ENCODE measurements at places on chromosomes 6 and 20.

DNA sequence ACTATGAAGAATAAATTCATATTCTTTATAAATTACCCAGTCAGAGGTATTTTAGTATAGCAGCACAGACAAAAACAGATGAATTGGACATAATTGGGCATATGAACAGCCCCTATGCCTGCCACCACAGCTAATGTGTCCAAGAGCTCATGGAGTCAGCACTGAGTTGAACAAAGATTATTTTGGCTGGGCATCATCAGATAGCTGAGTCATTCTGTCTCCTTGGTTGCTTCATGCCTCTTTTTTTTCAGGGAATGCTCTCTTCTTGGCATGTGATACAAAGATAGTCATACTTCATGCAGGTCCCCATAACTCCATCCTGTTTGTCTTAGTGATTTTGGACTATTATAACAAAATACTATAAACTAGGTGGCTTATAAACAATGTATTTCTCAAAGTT, 275.6 kb downstream of the TENT5A start:
- no peak for DNase-seq

GRCh38 chr6:104887350-104887749, 27.6 kb upstream of the HACE1 start:
- no peak for DNase-seq

DNA sequence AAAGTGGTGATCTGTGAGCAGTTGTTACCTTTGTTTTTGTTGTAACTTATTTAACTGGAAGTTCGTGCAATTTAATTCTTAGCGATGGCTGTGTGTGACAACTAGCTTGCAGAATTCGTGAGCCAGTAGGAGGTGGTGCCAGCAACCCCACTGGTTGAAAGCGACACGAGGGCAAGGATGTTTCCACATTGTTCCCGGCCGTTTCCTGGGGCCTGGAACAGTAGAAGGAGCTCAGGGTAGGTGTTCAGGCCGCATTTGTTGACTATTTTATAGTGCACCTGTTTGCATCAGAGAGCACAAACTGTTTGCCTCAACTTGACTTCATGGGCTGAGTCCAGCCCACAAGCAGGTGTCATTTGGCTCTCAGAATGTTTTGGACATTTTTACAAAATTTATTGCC, 112.1 kb upstream of the PTPN1 start:
- no peak for DNase-seq

- DNase-seq: no peak
Measured at GRCh38 chr6:125963817-125964216, 7.2 kb downstream of the HINT3 start.

DNA sequence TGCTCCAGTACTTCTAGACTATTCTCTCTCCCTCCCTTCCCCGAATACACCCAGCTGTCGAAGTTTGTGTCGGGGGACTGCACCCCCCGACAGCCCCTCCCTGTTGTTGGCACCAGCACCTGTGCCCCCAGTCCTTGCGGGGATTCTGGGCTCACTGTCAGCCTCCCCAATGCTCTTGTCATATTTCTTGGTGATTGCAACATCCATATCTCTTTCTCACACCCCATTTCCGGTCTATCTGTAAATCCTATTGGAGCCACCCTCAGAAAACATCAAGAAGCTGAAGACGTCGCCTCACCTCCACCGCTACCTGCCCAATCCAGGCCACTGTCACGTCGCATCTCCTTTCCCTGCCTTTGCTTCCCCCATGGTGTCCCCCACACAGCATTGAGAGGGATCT, 32.6 kb upstream of the VSTM2L start:
- DNase-seq: no peak

DNA sequence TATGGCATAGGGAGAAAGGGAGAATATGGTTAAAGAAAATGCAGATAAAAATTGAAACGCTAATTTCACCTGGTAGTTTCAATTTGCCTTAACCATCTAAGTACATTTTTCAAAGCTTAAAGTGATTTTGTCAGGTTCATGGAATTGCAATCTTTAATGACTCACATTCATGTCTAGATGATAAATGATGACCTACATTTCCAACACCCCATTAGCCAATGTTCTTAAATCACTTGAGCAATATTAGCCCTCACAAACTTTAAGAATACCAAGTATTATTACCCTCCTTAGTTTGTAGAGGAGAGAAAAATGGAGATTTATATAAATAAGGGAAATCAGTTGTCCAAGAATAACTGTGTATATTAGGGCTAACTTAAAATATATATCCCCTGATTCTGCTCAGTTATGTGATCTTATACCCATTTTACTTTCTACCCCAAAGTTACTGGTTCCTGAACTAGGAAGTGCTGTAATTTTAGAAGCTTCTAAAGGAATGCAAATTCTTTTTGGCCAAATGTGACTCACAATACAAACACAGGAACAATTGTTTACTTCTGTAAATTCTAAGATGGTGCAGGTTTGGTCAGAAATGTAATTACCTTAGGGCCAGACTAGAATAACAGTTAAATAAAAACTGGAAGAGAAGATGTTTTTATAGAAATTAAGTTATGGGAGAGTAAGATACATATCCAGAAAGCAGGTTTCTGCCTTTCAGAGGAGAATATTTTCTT, 34.5 kb downstream of the TPBG start:
- DNase-seq: no peak

GRCh38 chr6:157823528-157824370, 703 bp downstream of the SNX9 start:
- DNase-seq: no peak

GRCh38 chr6:117933471-117933870, 26.4 kb downstream of the SLC35F1 start:
- DNase-seq: no peak

GRCh38 chr6:32168350-32168749, 4.0 kb downstream of the EGFL8 start:
- DNase-seq: no peak

DNA sequence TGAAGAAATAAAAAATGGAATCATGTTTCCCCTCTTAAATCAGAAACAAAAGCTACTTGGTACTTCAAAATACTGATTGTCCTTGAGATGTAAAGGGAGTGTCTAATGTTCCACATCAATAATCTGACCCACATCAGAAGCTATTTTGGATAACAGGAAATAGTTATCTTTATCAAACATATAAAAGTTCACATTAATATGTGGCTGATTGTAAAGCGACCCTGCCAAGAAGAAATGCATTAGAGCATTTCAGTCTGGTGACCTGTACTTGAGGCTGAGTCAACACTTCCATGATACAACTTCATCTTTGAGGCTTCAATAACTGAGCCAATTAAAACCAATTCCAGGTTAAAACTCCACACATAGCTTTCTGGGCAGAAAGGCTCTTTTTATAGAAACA, 31.8 kb downstream of the SYNE1 start:
- no peak for DNase-seq

DNA sequence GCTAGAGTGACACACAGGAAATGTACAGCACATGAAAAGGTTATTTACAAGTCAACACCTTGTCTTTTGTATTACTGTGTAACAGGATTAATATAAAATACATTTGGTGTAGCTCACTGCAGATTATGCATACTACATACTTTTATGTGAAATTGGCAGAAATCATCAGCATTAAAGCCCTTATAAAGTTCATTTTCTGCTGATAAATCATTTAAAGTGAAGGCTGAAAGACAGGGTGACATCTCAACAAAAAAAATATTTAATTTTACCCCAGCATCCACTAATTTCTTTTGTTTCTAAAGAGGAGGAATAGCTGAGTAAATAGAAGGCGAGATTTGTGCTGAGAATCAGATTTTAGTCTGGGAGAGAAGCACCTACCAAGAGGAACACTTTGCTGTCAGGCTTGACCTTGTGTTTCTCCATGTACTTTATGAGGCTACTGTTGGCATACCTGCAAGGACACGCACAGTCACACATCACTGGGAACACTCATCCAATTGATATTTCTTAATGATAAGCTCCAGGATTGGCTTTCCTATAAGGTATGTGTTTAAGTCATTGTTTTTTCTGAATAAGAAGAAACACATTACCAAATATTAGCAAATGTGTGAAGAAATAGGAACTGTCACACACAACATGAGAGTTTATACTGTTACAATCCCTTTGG, 146.6 kb upstream of the SLC22A16 start:
- no peak for DNase-seq

DNA sequence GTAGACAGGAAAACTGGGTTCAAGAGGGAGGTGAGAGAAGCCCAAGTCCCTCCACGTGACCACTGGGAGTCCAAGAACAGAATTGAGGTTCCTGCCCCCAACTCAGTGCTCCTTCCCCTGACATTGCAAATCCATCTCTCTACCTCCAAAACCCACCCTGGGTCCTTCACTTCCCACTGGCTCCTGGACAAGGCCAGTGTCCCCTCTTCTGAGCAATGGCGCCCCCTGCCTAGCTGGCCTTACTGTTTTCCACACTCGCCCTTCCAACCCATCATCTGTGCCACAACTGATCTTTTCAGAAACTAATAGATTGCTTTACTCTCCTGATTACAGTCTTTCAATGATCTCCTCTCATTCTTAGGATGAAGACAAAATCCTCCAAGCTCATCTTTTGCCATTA, 200.3 kb downstream of the ANKRD60 start:
- DNase-seq: no peak

DNA sequence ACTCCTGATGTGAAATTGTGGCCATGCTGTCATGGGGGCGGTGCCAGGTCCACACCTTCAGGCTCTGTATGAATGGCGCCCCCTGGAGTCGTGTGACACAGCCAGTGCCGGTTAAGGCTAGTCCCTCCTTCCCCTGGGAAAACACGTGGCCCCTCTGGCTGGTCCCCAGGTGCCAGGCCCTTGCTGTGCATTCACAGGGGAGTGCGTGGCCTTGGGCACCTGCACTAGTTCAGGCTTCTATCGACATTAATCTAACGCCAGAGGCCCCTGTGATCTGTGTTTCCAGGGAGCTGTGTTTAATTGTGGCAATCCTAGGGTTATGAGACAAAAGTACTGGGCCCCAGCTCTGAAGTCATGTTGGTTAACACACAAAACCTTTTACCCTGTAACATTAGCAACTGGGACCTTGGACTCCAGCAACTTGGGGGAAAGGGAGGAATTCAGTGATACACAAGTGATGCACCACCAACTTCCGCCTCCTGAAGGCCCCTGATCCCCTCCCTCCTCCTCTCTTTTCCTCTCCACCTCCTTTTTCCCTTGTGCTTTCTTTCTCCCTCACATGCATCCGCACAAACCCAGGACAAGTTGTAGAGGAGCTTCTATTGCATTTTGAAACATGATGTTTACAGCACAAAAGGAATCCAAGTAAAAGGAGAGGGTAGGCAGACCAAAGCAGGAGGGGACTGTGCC, 74.0 kb downstream of the SSR1 start:
- DNase-seq: peak; percentile 81

- DNase-seq: no peak
Measured at GRCh38 chr6:84588697-84589080, 175.7 kb downstream of the TBX18 start.

GRCh38 chr6:31680226-31681134, at the start of gene LY6G5C:
LY6G5C (minus strand) TSS chr6:31681067; CDS start chr6:31680373, 694 bp downstream.
- peak; percentile 86 for DNase-seq
